ENCODE measurements at places on chromosomes 11 and 22.

DNA sequence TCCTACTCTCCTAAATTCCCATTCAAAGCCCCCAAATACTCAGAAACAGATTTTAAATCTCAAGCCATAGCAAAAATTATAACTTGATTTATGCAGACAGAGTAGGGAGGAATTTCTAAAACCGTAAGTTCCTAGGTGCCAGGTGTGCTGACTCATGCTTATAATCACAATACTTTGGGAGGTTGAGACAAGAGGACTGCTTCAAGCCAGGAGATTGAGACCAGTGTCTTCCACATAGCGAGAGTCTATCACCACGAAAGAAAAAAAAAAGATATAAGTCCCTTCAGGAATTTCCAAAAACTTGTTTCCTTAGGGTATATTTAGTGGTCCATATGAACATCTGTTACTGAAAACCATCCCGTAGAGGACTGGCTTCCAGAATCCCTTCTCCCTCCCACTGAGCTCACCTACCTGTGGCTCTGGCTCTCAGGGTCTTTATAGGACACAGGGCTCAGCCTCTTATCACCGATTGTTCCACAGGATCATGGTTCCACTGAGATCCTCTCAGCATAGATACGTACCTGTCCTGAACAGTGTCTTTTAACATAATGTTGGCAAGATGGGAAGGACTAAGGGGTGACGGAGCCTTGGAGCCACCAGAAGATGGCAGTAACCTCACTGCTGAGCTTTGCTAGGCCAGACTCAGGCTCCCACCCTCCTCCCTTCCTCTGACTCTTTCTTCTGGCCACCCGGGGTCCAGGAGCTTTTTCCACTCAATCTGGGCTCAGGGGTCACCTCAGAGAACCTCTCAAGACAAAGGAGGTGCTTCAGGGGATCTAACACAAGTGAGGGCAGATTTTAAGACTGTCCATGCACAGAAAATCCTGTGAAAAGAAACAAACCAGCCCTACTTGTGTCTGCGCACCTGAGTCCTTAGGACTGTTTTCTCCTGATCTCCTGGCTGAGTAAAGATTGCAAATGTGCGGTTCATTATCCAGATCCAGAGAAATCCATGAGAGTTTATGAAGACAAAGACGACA lies 117.5 kb upstream of the TOP3B start:
- ATAC-seq: no peak

- no peak for ATAC-seq
Observed at GRCh38 chr11:24773322-24773721, 276.5 kb downstream of the LUZP2 start.

DNA sequence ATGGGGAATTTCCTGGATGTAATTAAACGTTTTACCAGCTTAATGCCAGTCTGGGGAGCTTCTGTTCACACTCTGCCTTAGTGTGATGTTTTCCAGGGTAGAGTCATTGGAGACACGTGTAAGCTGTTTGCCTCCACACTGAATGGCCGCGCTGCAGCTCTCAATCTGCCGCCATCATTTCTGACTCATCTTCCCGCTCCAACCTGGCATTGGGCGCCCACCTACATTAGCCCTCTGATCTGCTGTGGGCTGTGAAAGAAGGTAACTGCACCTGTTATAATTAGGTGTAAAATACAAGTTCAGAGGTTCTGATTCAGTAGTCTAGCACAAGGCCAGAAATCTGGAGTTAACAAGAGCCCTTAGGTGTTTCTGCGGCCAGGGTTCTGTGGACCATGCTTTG lies 54.6 kb downstream of the MN1 start:
- no peak for ATAC-seq

GRCh38 chr11:45098929-45099328 lies 47.5 kb upstream of the PRDM11 start:
- ATAC-seq: no peak

- ATAC-seq: no peak
Observed at GRCh38 chr22:44003405-44004103, 20.5 kb upstream of the PARVB start.

- ATAC-seq: no peak
Observed at GRCh38 chr11:120185706-120186455, 25.0 kb upstream of the OAF start.
